ENCODE measurements at places on chromosomes 12 and 14.

GRCh38 chr12:11651785-11652184 is 2.3 kb downstream of the ETV6 start:
- DNase-seq, result no peak

DNA sequence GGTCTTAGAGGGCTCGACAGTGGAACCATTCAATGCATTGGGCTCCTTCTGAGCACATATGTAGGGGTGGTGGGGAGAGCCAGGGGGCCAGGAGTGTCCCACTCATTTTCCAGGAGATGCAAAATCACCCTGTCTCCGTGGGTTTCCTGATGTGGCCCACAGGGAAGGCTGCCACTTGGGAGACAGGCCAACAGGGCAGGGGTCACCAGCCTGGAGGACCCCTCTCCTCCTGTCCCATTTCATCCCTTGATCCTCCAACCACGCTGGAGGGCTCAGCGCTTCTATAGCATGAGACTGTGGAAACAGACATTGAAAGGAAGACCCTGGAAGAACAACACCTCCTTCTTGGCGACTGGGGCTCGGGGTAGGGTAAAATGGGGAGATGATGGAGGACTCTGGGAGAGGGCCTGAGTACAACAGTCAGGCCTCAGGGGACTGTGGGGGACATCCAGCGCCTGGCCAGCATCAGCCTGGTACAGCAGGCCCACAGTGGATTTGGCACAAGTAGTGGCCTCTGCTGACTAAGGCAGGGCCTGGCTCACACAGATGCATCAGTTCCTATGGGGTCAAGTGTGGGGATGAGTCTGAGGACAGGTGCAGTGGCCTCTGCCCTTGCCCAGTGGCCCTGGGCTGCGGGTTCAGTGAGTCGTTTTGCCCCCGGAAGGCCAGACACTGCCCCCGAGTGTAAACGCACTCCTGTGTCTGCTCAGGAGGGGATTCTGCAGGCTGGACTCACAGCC is 68.0 kb downstream of the PRIMA1 start:
- DNase-seq, result no peak

DNA sequence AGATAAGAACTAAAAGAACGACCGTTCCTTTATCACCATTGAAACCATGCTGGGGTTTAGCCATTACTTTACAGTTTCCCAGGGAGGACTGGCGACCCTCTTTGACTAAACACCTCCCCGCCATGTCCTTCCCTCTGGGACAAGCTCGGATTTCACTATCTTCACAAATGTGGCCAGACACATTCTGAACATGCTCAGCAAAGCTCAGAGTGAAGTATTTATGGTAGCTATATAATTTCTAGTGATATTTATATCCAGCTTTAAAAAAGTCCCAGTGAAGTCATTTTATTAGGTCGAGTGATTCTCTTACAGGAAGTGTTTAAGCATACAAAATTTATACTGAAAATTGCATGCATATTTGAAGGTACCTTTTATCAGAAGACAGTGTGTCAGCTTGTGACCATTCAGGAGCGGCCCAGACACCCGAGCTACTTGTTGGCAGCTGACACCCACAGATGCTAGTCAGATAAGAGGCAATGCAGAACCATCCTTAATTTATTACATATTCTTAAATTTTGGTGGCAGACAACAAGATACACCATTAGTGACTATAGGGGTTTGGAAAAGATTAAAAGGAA is 36.8 kb downstream of the NIN start:
- no peak for DNase-seq

DNA sequence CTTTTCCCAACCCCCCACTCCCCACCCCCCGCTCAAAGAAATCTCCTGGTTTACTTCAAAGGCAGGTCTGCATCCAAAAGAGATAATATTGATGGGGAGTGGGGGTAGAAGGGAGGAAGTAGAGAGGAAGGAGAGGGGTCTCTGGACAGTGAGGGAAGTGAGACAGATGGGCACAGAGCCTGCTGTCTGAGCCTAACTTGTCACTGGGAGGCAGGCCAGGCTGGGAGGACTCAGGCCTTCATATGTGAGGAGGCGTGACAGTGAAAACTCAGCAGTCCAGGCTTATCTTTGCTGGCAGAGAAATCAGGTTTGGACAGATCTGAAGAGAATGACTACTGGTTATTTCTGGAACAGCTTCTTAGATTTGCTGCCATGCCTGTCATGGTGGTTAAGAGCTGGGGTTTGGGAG is 192.3 kb downstream of the NUAK1 start:
- DNase-seq, result no peak

DNA sequence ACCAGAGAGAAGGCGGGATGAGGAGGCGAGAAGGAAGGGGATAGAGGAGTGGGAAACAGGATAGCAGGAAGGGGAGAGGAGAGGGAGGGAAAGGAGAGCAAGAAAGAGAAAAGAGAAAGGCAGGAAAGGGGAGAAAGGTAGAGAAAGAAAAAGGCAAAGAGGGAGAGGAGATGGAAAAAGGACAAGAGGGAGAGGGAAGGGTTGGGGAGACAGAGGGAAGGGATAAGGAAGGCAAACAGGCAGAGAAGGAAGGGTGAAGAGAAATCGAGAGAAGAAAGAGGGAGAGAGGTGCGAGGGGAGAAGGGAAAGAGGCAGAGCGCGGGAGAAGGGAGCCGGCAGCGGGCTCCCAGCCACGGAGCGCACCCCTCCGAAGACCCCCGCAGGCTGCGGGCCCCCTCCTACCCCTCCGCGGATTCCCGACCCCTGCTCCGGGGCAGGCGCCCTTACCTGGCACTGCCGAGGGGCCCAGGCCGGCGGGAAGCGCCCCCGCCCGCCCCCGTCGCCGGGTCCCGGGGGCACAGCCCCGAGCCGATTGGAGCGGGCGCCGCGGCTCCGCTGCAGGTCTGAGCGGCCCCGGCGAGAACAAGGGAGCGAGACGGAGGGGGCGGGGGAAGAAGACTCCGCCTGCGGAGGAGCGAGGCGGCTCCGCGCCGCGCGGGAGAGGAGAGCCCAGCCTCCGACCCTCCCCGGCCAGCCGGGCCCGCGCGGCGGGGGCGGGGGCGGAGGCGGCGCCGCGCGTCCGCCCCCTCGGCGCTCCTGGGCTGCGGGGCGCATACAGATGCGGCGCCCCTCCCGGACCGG is at the start of gene CDH24:
Gene CDH24, minus strand, starts transcription at position 565 of the 801 bp plus-strand sequence. CDS start 1,787 bp downstream, outside the sequence.
- DNase-seq, result peak; percentile 86

DNA sequence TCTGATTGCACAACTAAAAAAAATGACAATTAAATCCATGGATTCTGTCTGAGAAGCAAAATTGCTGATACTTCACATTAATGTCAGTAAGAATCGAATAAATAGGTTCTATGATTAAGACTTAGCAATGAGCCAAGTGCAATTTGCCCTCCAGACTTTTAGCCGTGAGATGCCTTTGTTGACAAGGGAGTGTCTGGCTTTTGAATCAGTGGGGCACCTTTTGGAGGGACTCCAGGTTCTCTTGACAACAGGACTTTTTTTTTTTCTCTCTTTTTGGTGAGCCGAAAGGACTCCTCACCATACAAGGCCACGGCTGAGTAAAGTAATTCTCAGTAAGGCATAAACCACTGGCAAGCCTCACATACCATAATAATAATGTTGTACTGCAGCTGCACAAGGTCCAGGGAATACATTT is 4.7 kb upstream of the MDM1 start:
- no peak for DNase-seq

All from hindlimb muscle (tissue), 1 donor.